Left cardiac atrium (tissue), 4 donors: ENCODE measurements at places on chromosomes 13 and 19.

GRCh38 chr19:2415281-2415972 lies 12.0 kb downstream of the TIMM13 start:
- DNase-seq, result no peak

GRCh38 chr13:109697936-109698335 lies 88.4 kb downstream of the IRS2 start:
- DNase-seq, result no peak

DNA sequence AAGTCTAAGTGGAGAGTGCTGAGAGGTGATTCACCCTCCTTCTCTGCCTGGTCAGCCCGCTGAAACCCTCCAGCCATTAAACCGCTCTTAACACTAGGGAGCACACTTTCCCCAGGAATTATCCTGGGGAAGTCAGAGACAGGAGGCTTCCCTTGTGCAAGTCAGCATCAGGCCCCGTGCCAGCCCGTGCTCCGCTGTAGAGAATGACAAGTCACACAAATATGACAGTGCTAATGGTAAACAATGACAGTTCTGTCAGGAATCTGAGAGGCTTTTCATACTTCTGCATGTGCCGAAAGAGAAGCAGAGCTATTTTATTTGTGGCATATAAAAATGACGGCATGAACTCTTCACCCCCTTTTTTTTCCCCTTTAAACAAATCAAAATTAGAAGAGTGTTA lies 816.9 kb upstream of the SLC10A2 start:
- peak; percentile 86 for DNase-seq

DNA sequence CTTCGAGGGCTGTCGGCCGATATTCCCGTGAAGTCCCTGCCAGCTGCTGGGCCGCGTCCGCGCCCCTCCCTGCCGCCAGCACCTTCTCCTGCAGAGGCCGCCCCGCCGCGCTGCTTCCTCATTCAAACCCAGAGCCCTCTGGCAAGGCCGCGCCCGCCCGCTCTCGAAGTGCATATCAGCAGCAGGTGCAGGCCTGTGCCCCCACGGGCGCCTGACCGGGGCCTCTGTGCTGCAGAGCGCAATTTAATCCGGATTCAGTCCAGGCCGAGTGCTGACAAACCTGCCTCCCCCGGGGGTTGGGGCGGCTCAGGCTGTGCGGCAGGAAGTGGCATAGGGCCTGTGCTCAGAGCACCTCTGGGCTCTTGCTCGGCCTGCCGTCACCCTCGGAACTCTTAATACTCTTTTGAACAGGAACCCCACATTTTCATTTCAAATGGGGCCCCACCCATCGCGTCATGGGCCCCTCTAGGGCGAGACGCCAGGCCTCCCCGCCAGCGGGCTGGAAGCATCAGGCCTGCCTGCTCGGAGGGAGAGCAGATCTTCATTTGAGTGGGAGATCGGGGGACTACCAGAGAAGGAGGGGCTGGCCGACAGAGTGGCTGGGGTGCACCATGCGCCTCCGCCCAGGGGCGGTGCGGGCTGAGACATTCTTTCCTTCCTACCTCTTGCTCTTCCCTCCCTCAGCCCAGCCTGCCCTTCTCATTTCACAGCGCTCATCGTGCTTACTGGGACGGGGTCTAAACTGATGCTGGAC lies 125.7 kb downstream of the TNFRSF19 start:
- peak; percentile 73 for DNase-seq

DNA sequence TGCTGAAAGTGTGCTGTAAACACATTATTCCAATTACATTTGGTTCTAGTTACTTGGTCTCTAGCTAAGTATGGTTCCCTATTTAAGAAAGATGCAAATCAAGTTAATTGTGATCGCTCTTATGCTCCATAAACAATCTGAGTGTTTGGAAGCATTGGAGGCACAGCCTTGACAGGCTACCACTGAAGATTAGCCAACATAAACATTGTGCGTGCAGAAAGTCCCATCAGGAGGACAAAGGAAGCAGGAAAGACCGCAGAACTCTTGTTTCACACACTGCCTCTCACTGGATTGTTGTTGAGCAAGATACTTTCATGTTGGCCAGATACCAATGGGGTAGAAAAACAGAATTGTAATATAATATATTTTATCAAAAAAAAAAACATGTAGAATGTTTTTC lies 814.4 kb downstream of the EFNB2 start:
- DNase-seq, result no peak

DNA sequence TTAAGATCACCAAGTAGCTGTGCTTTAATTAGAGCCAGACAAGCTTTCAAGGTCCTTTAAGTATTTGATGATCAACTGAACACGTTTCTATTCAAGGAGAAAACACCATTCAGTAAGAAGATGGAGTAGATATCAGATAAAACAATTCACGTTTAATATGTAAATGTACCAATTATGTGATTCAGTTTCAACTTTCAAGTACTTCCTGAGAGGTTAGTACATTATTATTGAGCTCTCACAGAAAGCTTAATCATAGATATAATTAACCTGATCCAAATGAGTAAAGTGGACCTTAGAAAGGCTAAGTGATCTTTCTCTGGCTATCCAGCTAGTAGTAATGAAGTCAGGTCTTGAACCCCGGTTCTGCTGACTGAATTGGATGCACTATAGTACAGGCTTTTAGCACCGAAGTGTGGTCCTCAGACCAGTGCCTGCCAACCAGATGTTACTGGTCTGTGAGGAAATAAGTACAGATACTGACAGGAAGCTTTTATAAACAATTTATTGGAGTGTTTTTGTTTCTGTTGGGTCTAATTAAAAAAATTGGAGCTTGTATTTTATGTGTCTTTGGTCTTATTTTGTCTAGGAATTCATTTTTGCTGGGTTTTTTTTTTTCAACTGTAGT lies 10.2 kb downstream of the CLN5 start:
- DNase-seq, result no peak

GRCh38 chr19:18716857-18717256 lies 33.4 kb downstream of the CRTC1 start:
- DNase-seq, result no peak

DNA sequence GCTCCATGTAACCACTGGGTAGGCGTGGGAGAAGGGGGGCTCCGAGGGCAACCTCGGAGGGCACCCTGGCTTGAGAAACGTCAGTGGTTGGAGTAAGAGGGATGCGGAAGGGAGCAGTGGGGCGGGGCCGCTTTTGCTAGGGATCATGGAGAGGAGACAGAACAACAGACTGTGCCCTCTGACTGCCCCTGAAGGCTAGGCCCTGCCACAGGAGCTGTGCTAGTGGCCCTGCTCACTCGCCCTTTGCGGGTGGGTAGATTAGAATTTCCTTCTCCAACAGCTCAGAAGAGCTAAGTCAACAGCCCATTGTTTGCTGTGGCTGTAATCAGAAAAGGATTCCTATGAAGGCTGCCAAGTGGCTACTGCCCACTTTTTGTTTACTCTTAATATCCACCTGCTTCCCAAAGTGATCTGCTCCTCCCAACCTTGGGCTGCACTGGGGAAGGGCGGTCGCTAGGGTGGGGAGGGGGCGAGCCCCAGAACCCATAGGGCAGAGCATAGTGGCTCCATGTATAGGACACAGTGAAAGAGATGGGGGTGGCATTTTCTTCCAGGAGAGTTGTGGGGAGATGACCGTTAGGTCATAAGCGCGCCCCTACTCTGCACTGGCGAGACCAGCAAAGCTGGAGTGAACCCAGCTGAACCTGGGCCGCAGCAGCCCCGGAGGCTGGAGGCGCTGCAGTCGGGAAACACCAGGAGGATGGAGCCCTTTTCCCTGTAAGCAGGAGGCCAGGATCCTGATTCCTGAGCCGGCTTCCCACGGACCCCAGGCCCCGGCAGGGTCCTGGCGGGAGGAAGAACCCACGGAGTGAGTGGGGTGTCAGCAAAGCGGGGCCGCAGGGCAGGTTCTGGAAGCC lies 1.9 kb upstream of the C1QTNF9 start:
- peak; percentile 42 for DNase-seq

DNA sequence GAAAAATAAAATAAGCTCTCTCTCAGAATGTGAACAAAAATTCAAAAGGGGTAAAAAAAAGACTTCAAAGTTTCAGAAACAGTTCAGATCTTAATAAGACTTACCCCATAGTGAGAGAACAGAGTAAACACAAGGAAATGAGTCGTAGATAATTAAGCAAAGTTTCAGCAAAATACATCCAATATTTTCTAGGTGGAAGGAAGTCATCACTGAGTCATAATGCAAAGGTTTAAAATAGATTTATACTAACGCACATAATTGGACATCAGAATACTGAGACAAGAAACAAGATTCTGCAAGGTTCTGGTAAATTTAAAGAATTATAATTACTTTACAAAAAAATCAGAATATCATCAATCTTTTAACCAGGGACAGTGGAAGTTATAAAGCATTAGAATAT lies 1370.7 kb upstream of the ATXN8OS start:
- no peak for DNase-seq

DNA sequence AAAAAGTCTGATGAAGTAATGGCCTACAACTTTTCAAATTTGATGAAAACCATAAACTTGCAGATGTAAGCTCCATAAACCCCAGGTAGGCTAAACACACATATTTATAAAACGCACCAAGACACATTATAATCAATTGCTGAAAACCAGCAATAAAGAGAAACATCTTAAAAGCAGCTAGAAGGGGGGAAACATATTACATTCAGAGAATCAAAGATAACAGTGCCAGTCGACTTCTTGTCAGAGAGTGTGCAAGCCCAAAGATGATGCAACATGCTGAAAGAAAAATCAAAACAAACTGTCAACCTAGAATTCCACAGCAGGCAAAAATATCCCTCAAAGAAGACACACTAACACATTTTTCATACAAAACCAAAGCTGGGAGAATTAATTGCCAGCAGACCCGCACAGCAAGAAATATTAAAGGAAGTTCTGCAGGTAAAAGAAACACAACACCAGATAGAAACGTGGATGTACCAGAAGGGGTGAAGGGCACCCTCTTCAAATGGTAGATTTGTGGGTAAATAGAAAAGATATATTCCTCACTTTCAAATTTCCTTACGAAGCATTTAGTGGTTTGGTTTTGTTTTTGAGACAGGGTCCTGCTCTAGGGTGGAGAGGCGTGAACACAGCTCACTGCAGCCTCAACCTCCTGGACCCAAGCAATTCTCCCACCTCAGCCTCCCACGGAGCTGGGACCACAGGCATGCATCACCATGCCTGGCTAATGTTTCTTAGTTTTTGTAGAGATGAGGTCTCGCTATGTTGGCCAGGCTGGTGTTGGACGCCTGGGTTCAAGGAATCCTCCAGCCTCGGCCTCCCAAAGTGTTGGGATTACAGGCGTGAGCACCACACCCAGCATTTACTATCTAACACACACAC lies 16.5 kb upstream of the ATP1A3 start:
- no peak for DNase-seq

DNA sequence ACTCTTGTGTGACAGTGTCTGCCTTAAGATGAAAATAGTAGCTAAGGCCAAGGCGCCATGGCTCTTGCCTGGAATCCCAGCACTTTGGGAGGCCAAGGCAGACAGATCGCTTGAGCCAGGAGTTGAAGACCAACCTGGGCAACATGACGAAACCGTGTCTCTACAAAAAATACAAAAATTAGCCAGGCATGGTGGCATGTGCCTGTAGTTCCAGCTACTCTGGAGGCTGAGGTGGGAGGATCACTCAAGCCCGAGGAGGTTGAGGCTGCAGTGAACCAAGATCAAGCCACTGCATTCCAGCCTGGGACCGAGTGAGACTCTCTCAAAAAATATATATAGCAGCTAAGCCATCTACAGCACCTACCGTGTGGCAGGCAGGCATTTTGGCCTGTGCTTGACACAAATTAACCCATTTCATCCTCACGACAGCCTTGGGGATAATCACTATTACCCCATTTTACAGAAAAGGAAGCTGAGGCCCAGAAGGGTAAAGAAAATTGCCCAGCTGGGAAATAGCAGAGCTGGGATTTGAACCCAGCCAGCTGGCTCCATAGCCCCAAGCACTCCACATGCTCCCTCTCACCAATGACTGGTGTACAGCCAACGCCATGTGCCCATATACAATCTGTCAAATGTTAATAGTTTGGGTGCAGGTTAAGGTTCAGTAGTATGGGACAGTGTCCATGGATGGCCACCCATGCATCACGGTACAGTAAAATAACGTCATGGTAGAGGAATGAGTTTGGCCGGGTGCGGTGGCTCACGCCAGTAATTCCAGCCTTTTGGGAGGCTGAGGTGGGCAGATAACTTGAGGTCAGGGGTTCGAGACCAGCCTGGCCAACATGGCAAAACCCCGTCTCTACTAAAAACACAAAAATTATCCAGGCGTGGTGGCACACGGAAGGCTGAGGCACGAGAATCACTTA lies 3.1 kb downstream of the SLC1A5 start:
- DNase-seq, result no peak

DNA sequence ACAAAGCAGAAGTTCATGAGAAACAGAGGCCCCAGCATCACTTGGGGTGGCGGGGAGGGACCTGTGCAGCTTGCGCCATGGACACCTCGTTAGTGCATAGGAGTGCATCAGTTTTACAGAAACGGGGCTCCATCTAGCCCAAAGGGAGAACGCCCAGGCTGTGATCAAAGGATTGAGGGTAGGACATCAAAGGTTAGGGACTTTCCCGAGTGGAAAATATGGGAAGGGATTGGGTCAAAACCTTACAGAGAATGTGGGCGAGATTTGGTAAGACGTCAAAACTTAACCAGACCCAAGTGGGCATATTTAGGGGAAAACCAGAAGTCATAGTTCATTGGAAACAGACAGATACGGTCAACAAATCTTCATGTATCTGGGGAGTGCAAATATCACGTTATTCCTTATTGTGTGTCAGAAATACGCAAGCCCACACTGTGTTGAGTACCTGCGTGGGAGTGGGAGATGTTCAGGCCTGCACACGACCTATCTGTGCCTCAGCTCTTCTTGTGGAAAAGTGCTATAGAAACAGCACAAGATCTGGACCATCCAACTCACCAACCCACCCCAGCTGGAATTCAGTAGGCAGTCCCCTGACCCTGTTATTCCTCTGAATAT lies 9.4 kb upstream of the GRAMD1A start:
- no peak for DNase-seq

GRCh38 chr19:35529241-35530218 lies 1.4 kb upstream of the SBSN start:
- DNase-seq, result no peak

GRCh38 chr13:52737965-52738364 lies 1.7 kb downstream of the CNMD start:
- DNase-seq, result no peak

DNA sequence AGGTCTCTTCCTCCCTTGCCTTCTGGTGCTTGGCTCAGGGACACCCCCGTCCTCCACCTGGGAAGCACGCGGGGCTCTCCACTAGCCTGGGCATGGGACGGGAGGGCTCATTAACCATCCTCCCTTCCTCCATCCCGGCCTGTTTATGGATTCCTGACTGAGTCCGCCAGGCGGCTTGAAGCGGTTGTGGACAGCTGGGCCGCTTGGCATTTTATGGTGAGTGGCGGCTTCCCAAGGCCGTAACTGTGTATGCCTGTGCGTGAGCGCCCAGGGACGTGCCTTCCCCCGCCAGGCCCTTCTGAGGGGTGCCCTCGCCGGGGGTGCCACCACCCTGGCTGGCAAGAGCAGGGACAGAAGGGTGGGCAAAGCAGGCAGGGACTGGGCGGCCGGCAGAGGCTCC lies 202.8 kb downstream of the URI1 start:
- no peak for DNase-seq
